ENCODE measurements at places on chromosomes 1 and 21.

DNA sequence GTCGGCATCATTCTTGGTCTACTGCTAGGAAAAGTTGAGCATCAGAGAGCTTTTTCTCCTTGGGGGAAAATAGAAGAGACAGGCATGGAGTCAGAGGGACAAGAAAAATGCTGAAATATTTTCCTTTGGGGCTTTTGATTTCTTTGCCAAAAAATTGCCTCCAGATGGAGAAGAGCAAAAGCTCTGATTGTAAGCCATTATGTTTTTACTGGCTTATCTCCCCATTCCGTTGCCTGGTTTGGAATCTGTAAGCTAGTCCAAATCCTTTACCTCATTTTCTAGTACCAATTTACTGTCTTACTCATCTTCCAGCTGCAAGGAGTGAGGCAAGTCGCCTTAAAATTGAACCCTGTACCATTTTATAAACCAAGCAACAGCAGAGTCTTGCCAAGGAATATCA, 23.3 kb upstream of the NBL1 start:
- DNase-seq = peak; percentile 89

DNA sequence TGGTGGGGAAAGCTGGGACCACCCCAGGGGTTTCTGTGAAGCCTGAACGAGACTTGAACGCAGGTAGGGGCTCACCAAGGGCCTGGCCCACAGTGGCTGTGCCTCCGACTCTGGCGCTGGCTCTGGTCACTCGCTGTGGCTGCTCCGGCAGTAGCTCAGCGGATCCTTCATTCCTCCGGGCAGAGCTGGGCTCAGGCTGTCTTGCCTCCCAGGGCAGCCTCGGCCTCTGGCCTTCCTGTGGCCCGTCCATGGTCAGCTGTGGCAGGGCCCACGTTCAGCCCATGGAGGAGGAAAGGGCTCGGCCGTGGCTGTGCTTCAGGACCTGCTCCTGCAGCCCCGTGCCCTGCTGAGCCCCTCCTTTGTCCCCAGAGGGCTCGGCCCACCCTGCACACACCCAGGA, 162.9 kb upstream of the C1orf174 start:
- DNase-seq = no peak

GRCh38 chr21:16241016-16241415, 511.2 kb downstream of the USP25 start:
- DNase-seq = peak; percentile 4

DNA sequence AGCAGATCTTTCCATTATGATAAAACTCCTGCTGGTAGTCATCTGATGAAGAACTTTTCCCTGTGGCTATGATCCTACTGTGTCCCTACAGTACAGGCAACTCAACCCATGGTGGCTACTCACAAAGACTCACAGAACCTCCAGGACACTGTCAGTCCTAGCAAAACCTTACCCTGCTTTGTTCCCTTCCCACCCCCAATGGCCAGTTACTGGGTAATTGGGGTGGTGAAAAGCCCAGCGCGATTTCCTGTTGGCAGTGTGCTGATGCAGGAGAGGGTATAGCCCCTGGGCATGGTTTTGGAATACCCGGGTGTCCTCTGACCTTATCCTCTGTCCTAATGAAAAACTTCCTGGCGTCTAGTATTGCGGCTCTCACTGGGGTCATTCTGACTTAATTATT, 533 bp upstream of the RGL1 start:
- DNase-seq = no peak

DNA sequence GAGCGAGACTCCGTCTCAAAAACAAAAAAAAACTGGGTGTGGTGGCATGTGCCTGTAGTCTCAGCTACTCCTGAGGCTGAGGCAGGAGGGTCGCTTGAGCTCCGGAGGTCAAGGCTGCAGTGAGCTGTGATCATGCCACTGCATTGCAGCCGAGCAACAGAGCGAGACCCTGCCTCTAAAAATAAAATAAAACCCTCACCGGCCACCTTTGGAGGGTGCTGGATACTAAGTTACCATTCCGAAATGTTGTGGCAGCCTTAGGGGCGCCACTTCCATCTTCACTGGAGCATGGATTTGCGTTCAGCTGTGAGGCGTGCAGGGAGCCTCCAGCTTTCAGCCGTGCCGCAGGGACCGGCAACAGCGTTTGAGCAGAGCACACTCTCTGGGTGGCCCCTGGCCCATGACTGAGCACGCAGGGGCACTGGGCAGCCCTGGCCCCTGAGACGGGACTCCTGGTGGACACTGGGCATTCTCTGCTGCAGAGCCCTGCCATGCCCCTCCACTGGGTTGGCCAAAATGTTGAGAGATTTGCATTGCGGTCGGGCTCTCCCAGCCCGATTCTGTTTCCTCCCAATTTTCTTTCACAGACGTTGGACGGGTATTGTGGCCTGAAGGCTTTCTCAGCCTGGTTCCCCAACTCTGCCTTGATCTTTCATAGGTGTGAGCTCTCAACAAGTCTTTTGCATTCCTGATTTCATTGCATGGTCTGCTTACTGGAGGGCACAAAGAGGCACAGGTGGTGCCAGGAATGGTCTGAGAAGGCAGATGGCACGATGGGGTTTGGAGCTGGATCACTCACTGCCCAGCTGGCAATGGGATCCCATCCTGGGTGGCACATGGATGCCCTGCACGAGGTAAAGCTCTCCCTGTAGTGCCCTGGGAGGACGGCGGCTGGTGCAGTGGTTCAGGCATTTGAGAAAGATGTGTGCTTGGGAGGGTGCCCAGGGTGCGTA, 5.8 kb upstream of the CFAP74 start:
- DNase-seq = no peak

All from fibroblast of gingiva (primary cell).